ENCODE measurements at places on chromosomes 5 and 9.

GRCh38 chr5:151686674-151687407 is at the start of gene SPARC:
Gene SPARC, minus strand, starts transcription at chr5:151686915. Its CDS starts 10,727 bp downstream, at chr5:151676188.
- DNase-seq = no peak

DNA sequence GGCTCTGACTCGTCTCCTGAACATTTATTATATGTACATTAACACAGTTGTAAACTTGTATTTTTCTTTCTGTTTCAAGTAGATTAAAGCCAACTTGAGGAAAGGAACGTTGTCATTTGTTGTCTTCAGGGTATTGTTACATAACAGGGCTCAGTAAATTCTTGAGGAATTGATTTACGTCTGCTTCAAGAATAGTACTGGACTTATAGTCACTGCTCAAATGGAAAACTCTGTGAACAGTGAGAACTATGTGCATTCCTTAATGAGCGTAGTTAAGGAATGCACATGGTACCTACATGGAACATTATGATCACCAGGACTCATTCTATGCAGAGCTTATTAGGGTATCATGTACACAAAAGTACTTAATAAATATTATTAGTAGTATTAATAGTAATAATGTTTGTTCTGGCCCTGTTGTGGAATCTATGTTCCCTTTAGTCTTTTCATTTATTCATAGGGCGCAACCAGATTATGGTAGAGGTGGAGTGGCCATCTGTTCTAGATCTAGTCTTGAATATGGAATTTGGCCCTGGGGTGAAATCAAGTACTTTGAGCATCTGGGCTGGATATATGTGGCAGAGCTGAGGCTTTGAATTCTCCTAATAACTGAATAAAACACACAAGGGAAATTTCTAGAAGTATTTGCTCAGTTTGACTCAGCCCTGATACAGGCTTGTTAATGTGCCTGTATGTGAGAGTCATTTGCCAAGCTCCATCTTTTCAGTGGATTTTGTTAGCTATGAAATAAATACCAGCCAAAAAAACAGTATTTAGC is 108.6 kb upstream of the SH3GL2 start:
- DNase-seq = no peak

GRCh38 chr5:38462976-38463633 is 93.3 kb downstream of the LIFR start:
- DNase-seq = no peak

DNA sequence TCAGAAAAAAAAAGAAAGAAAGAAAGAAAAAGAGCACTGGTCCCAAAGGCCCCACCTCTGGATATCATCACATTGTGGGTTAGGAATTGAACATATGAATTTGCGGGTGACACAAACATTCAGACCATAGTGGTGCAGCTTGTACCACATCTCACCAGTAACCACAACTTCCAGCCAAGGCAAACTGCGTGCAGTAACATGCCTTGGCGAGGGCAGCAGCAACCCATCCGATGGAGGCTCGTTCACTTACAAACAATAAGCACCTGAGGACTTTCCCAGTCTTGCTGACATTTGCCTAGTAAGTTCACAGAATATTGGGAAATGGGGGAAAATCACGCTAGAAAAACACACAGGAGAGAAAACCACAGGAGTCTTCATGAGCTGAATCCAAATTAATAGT is 508.1 kb downstream of the ZNF608 start:
- DNase-seq = no peak

- no peak for DNase-seq
These were observed 430 bp upstream of the MAPKAP1 start for GRCh38 chr9:125707472-125707804.

DNA sequence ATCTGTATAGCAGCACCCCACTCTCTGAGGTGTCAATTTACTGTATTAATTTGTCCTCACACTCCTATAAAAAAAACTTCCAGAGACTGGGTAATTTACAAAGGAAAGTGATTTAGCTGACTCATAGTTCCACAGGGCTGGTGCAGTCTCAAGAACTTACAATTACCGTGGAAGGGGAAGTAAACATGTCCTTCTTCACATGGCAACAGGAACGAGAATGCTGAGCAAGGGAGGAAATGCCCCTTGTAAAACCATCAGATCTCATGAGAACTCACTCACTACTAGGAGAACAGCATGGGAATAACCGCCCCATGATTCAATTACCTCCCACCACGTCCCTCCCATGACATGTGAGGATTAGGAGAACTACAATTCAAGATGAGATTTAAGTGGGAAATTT is 602.6 kb downstream of the MTRR start:
- no peak for DNase-seq

- DNase-seq = no peak
These were observed 106.3 kb upstream of the TRIM32 start for GRCh38 chr9:116580853-116581252.

DNA sequence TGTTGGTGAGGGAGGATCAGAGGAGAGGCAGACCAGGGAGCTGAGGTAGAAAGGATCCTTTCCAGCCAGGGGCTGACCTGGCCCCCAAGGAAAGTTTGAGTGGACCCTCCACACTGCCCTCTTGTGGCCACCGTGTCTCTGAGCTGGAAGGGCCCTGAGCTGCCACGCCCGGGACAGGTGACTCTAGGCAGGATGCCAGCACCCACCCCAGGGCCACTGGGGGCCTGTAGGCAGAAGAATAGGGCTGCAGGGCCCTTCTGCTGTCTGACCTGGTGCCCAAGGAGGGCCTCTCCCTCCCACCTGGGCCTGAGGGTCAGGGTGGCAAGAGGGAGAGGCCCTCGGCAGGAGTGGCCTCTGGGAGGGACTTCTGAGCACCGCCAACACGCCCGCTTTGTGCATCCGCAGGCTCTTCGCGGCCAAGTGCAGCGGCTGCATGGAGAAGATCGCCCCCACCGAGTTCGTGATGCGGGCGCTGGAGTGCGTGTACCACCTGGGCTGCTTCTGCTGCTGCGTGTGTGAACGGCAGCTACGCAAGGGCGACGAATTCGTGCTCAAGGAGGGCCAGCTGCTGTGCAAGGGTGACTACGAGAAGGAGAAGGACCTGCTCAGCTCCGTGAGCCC is 76.8 kb downstream of the LMX1B start:
- DNase-seq = no peak

DNA sequence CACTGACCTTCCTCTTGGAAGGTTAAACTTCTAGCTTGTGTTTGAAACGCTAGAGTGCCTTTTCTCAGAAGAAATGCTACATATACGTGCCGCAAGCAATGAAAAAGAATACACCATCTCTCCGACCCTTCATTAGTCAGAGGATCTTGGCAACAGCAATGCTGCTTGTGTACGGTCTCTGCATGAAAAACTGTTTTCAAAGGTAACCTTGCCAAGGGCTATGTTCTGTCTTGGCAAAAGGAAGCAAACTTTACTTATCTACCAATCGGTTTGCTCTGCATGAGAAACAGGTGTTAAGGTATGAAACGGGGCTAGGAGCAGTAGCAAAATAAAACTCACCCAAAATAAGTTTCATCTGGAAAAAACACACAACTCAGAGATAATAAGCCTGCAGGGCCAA is 297.8 kb downstream of the FBXL17 start:
- no peak for DNase-seq

- DNase-seq = peak; percentile 41
These were observed at the start of gene ZNF483 for GRCh38 chr9:111525056-111525977. Gene ZNF483, plus strand, starts transcription at chr9:111525179. Its CDS starts 2,217 bp downstream, at chr9:111527396.

DNA sequence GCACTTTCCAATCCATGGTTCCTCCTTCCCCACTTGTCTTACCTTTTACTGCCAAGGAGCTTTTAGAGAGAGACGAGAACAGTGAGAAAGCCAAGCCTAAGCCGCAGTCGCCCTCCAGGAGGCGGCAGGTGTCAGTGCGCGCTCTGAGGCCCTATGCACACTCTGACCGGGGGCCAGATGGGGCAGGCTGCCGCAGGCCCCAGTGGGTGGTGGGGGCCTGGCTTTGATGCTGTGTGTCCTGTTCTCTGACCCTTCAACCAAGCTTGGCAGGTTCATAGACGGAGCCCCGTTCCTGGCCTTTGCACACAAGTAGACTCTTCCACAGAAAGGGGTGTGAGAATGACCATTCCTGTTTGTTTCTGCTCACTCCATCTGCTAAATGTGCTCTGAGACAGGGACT is 77.3 kb downstream of the WNK2 start:
- DNase-seq = no peak

DNA sequence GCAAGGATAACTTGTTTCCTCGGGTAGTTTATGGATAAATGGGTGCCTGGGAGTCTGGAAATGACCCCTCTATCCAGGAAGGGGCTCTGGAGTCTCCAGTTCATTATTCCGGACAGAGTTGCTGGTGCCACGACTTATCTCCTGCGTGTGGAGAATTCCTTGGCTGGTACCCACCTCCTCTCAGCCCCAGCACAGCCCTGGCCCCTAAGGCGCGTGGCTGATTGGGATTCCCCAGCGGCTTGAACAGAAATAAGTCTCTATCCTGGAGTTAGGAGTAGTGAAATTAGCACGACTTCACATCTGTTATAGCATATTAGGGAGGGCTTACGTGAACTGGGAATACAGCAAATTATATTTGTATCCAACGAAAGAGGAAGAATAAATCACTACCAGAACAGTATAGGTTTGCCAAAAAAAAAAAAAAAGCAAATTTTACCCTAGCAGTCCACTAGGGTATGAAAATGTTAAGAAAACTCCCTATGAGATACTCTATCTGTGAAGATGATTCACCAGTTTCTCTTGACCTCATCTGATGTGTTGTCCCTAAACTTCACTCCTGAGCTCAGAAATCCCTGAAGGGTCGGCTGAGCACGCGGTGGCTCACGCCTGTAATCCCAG is 172.5 kb upstream of the OTULINL start:
- DNase-seq = no peak

DNA sequence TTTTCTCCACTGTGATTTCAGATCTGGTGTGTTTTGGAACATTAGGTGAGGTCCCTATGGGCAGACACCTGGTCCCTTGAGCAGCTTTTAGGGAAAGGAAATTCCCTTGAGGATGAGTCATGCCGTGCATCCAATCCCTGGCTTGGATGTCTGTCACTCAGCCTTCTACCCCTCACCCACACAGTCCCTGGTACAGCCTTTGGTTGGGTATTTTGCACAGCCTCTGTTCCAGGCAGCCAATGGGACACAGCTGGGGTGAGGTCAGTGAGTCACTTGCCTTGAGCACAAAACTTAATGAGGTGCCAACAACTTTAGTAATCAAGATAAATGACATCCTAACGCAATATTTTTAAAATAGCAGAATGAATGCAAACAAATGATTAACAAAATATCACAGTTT is 22.7 kb upstream of the SVEP1 start:
- DNase-seq = no peak

DNA sequence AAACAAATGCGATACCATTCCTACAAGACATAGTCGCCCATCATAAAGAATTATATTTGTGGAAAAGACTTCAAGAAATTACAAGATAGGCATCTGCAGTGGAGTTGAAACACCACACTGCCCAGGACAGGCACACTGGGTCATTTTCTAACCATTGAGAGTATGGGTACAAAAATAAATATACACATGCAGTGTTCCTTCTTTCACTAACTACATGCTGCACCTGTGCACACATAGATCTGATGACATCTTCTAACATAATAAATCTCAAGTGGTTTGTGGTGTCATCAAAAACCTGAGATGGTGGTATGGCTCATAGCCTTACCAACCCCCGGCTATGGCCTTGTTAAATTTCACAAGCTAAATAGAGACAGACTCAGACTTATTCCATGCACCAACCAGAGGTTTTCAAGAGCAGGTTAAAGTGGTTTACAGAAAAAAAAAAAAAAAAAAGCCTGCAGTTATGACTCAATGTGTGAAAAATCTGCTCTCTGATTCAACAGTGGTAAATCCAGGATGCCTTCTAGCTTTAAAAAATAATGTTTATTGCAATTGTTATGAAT is 12.4 kb upstream of the NFIB start:
- DNase-seq = peak; percentile 87

GRCh38 chr5:143044265-143044664 is 274.1 kb downstream of the ARHGAP26 start:
- no peak for DNase-seq

GRCh38 chr9:134899818-134900217 is 17.9 kb downstream of the FCN1 start:
- DNase-seq = no peak

DNA sequence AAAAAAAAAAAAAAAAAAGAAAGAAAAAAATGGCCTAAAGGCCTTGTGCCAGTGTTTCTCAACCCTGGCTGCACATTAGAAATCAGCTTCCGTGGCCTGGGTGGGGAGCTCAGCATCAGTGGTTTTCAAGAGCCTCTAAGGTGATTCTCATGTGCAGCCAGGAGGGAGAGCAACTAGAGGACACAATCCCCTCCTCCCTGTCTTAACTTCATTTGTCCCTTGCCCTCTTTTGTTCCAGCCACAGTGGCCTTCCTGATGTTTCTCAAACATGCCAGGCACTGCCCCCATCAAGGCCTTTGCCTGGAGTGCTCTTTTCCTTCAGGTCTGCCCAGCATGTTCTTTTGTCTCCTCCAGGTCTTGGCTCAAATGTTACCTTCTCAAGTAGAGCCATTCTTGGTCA is 42.4 kb downstream of the HOMER1 start:
- DNase-seq = no peak

- DNase-seq = no peak
These were observed 67.0 kb downstream of the GCNT1 start for GRCh38 chr9:76526026-76526425.

- no peak for DNase-seq
These were observed 88.0 kb upstream of the MAN2A1 start for GRCh38 chr5:109601736-109602135.

GRCh38 chr5:107698286-107698685 is 27.5 kb upstream of the EFNA5 start:
- no peak for DNase-seq

GRCh38 chr9:23537192-23538066 is 288.6 kb downstream of the ELAVL2 start:
- DNase-seq = no peak

DNA sequence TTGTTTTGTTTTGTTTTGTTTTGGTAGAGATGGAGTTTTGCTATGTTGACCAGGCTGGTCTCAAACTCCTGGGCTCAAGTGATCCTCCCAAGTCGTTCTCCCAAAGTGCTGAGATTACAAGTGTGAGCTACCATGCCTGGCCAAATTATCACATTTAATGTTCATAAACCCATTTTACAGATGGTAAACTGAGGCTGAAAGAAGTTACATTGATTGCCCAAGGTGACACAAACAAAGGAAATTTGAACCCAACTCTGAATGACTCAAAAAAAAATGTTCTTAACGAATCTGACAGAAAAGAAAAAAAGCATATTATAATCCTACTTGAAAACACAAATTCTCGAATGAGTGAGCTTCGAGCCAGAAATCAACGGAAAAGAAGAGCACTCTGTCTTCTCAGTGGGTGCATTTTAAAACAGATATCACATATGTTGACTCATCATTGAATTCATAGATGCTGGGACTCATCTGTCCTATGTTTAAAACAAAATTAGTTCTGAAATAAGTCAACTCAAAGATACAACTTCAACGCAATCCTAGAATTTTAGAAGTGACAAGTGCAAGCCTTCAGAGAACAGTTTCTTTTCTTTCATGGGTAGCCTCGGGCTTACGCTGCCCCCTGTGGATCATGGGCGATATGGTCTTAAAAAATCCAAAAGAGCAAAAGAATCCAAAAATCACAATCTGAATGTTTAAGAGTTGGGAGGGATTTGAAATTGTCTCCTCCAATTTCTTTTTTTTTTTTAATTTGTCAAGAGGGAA is 28.4 kb downstream of the TIMD4 start:
- no peak for DNase-seq
